HTR-8/SVneo (cell line): ENCODE measurements at places on chromosomes 16 and 17.

DNA sequence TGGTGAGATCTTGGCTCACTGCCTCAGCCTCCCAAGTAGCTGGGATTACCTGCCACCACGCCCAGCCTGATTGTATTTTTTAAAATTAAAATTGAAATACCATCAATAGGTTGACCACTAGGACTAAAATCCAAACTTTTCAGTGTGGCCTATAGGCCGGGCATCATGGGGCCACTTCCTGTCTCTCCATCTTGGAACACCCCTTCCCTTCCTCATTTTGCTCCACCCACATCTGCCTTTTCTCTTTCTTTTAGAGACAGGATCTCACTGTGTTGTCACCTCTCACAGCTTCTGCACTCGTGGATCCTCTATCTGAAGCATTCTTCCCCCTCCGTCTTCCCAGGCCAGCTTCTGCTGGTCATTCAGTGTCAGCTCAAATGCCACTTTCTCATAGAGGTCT is 57.0 kb downstream of the BMERB1 start:
- no peak for DNase-seq

- DNase-seq = no peak
Observed at GRCh38 chr17:68776451-68776850, 175.3 kb upstream of the FAM20A start.

DNA sequence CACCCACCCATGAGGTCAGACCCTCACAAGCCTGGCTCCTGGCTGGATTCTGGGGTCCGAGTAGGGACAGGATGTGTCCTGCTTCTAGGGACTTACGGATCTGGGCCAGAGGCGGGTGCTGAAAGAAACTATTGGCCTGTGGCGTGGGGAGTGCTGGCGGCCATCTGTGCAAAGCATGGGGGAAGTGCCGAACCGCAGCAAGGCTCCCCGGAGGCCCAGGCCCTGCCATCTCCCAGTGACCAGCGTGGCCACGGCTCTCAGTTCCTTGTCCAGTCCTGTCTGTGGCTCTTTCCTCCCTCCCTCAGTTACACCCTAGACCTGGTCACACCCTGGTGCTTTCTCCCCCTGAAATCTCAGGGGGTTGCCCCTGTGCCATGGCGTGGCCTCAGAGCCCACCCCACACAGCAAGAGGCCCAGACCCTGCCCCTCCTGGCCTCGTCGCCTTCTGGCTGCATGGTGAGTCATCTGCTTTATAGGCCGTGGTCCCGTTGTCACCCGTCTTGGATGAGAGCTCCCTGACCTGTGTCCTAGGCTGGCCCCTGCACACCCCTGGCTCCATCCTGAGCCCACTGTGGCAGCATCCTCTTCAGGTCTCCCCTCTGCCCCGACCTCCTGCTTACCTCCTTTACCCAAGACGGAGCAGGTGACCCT is 54.5 kb downstream of the PRMT7 start:
- no peak for DNase-seq

DNA sequence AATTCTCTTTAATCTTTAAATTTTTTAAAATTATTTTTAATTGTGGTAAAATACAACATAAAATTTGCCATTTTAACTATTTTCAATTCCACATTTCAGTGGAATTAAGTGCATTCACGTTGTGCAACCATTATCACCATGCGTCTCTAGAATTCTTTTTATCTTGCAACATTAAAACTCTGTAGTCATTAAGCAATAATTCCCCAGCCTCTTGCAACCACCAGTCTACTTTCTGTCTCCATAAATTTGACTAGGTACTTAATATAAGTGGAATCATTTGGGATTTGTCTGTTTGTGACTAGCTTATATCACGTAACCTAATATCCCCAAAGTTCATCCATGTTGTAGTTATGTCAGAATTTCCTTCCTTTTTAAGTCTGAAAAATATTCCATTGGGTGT is 79.1 kb downstream of the TAOK1 start:
- DNase-seq = no peak

- DNase-seq = no peak
Observed at GRCh38 chr16:84741340-84741830, 41.6 kb downstream of the USP10 start.

GRCh38 chr16:17518441-17518840 is 47.7 kb upstream of the XYLT1 start:
- DNase-seq = no peak

DNA sequence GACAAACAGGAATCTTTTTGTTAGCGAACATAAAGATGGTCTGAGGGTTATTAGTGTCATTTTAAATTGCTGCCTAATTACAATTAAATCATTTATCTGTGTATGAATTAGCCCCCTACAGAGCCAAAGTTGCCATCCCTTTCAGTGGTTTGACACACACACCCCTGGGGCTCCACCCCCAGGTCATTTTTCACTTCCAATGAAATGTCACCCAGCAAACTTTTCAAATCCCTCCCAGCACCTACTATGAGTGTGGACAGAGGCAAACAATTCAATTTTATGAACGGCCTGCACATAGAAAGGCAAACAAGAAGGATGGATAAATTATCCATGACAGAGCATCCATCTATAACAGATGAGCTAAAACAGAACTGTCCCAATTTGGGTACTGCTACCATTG is 2.4 kb downstream of the MYH10 start:
- peak; percentile 26 for DNase-seq

DNA sequence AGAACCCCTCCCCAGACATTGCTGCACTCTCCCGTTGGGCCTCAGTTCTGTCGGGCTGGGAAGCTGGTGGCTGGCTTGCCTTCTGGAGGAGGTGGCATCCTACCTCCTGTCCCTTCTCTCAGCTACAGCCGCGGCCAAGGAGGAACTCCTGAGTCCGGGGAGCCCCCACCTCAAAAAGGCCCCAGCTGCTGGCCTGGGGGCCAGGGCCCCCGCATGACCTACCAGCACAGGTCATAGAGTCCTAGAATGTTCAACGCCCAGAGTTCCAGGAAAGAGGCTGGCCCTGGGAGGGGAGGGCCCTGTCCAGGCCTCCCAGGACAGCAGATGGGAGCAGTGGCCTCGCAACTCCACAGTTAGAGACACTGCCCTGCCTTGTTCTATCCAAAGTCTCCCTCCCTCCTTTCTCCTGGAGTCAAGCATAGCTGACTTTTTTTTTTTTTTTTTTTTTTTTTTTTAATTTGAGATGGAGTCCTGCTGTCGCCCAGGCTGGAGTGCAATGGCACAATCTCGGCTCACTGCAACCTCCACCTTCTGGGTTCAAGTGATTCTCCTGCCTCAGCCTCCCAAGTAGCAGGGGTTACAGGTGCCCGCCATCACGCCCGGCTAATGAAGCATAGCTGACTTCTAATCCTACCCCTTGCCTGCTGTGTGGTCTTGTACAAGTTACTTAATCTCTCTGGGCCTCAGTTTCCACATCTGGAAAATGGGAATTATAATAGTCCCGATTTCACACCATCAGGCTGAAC is 7.1 kb downstream of the CARHSP1 start:
- no peak for DNase-seq

DNA sequence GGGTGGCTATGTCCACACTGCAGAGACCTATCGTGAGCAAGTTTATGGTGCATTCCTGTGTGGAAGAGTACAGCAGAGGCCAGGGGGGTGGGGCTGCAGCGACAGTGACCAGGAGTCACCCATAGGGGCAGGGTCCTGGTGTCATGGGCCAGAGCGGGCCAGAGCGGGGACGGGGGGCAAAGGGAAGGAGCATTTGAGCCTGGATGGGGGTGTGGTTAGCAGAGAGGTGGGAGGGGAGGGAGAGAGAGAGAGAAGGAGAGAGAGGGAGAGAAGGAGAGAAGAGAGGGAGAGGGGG is 17.8 kb downstream of the JPH3 start:
- DNase-seq = no peak

DNA sequence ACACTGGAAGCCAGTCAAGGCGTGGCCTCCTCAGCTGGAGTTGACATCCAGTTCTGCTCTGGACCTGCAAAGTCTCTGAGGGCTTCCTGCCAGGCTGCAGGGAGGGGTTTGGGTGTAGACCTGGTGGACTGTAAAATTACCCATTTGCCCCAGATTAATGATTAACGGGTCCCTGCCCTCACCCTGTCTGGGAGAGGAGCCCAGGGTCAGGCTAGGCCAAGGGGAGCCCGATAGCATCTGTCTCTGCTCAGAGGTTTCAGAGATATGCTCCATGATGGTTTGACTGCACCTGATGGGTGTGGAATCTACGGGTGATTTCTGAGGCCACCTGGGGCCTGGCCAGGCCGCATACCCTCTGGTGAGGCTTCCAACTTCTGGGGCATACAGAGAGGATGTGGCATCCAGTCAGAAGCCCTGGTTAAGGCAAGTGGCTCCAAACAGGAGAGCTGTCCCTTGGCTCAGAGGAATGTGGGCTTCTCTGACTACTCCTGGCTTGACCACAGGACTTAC is 11.2 kb downstream of the PPY start:
- no peak for DNase-seq

- no peak for DNase-seq
Observed at GRCh38 chr16:27199736-27200135, 3.6 kb upstream of the KDM8 start.

GRCh38 chr17:59790910-59791309 is 83.5 kb downstream of the VMP1 start:
- DNase-seq = no peak

DNA sequence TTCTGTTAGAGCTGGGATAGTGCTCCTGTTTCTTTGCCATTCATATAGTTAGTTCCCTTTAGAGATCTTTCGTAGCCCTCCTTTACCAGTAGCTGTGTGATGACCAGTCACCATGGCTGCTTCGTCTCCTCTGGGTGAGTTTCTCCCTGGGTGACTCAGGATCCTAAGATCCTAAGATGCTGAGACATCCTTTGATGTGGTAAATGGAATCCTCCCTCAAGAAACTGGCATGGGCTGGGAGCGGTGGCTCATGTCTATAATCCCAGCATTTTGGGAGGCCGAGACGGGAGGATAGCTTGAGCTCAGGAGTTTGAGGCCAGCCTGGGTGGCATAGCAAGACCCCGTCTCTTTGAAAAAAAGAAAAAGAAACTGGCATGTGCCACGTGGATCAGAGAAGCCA is 5.9 kb downstream of the PHAF1 start:
- peak; percentile 84 for DNase-seq

- DNase-seq = peak; percentile 99
Observed at GRCh38 chr17:57875290-57876022, 25.6 kb upstream of the MRPS23 start.

- no peak for DNase-seq
Observed at GRCh38 chr16:78446486-78446885, 347.0 kb downstream of the WWOX start.

DNA sequence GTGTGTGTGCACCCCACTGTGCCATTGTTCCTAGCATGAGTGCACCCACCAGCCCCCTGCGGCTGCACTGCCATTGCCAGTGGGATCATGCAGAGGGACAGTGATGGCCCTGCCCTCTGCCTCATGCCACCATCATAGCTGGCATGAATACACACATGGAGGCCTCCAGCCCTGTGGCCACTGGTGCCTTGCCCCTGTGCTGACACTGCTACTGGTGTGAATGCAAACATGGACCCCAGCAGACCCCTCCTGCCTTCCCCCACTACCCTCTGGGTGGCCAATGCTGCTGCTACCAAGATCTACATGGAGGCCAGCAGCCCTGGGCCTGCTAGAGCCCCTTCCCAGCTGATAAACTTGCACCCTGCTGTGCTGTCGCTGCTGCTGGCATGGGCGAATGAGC is 995.5 kb upstream of the GOT2 start:
- no peak for DNase-seq

- DNase-seq = no peak
Observed at GRCh38 chr16:66150698-66151482, 215.6 kb upstream of the CDH5 start.

DNA sequence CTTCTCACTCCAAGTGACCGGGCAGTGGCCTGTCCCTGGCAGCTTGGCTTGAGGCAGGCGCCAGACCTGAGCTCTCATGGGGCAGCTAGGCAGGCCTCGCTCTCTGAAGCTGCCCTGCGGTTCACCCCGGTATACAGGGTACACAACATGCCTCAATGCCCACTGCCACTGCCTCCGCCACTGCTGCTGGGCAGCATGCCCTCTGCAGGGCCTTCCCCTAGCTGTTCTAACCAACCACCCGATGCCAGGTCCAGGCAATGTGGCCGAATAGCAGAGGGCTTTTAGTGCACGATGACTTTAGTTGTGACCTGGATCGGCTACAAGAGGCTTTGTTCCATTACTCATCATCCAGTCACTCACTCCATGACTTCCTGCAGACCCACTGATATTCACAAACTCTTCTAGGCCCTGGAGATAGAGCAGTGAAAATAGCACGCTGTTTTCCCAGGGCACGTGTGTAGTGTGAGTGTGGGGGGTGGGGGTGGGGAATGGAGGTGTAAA is 19.7 kb downstream of the CDC42EP4 start:
- DNase-seq = peak; percentile 67

- peak; percentile 70 for DNase-seq
Observed at GRCh38 chr17:2398655-2399571, 1.9 kb downstream of the MNT start.

GRCh38 chr16:65181071-65181561 is 59.3 kb upstream of the CDH11 start:
- DNase-seq = no peak

DNA sequence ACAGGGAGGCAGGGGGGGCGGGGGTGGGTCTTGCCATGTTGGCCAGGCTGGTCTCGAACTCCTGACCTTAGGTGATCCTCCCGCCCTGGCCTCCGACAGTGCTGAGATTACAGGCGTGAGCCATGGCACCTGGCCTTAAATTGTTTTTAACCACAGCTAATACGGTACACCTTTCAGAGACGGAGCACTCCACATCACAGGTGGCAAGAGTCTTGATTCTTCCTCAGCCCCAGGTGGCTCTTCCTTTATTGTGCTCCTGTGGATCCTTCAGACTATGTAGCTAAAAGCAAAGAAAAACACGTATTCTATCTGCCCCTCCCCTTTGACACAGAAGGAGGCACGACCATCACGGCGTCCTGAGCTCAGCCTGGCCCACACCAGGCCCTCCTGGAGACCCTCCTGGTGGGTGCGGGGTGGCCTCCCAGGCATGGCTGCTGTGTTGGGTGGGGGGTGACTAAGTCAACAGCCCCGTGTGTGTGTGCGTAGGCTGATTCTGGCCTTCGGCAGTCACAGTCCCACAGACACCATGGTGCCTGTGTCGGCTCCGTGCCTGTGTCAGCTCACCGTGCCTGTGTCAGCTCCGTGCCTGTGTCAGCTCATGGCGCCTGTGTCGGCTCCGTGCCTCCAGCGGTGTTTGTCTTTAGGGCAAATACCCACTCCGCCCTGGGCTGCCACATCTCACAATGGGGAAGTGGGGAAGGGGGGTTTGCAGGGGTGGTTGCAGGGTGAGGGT is 10.8 kb upstream of the SECTM1 start:
- DNase-seq = no peak
